ENCODE measurements at places on chromosomes 11 and 22. TPM values are rescaled to one million over a fixed set of nuclear protein-coding genes. Genes with fewer than 3 reads are reported as not detected.

DNA sequence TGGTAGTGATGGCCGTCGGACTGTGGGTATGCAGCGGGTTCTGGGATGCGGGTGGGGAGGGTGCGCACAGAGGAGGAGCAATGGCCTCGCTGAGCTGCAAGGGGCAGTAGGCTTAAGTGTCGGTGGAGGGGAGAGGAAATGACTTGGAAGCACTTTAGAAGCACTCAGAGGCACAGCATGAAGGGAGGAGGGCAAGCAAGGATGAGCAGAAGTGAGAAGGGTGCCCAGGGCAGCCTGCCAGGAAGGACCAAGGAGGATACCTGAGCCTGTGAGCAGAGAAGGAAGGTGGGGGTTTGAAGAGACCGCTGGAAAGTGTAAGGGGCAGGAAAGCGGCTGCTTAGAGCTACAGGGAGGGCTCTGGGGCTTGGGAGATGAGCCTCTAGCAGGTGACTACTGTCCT lies 330 bp downstream of the SLC5A1 start:
- no peak for DNase-seq

- peak; percentile 89 for DNase-seq
Measured at GRCh38 chr11:62880803-62881578, at the start of gene SLC3A2. Gene SLC3A2 (plus strand): TSS chr11:62880896. CDS start chr11:62881024, 128 bp downstream.

GRCh38 chr22:36166518-36167220 lies 6.1 kb upstream of the APOL3 start:
- DNase-seq = no peak

- DNase-seq = no peak
Measured at GRCh38 chr11:10669258-10670033, 24.1 kb downstream of the IRAG1 start.

DNA sequence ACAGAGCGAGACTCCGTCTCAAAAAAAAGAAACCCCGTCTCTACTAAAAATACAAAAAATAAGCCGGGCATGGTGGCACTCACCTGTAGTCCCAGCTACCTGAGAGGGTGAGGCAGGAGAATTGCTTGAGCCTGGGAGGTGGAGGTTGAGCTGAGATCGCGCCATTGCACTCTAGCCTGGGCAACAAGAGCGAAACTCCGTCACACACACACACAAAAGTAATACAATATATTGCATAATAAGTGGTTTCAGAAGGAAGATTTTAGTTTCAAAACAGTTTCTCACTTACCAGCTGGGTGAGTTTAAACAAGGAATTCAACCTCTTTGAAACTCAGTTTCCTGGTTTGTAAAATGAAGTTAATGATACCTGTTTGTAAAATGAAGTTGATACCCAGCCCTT lies 32.7 kb upstream of the HTR3A start:
- DNase-seq = no peak

DNA sequence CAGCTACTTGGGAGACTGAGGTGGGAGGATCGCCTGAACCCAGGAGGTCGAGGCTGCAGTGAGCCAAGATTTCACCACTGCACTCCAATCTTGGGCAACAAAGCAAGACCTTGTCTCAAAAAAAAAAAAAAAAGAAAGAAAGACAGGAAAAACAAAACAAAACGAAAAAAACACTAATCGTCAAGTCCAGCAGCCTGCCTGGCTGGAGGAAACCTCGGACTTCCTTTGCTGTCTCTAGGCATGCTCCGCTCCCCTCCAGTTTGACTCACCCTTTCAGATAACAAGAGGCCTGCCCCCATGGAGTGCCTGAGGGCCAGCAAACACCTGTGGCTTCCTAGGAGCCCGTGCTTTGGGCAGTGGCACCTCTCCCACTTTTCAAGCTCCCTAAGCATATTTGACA lies 28.8 kb upstream of the CHKA start:
- no peak for DNase-seq

GRCh38 chr22:38021206-38021605 lies 36.0 kb upstream of the PICK1 start:
- no peak for DNase-seq

DNA sequence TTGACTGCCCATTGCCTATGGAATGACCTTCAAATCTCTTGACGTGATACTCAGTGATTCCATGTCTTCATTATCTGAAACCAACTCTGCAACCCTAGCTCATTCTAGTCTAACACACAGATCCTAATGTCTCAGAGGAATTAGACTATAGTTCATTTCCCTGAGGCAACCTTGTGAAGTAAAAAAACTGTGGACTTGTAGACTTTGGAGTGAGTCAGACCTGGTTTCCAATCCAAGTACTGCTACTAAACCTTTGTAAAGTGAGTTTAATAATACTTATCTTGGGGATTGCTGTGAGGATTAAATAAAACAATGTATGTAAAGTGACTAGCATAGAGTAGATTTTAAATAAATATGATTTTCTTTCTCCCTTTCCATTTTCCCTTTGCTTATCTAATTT lies 226.1 kb downstream of the BLID start:
- DNase-seq = no peak

DNA sequence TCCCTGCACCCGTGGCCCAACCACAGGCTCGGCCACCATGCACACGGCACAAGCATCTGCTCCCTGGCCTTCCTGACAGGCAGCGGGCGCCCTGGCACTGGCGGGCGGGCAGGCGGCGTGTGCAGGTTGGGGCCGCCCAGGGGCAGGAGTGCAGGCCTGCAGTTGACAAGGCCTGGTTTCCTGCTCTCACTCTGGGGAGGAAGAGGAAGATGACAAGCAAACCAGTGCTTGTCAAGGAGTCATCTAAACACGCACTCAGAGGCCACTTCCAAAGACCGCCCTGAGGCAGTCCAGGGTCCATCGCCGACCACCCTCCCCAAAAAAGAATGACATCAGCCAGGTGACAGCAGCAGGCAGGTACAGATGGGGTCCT lies 65.3 kb upstream of the LINC01488 start:
- no peak for DNase-seq

GRCh38 chr11:106614262-106614661 lies 404.0 kb downstream of the GUCY1A2 start:
- no peak for DNase-seq

GRCh38 chr11:113574586-113574985 lies 99.4 kb upstream of the DRD2 start:
- DNase-seq = no peak

GRCh38 chr11:120655589-120655988 lies 144.0 kb downstream of the GRIK4 start:
- DNase-seq = no peak

GRCh38 chr11:118151431-118151830 lies 1.2 kb downstream of the SCN4B start:
- DNase-seq = no peak

DNA sequence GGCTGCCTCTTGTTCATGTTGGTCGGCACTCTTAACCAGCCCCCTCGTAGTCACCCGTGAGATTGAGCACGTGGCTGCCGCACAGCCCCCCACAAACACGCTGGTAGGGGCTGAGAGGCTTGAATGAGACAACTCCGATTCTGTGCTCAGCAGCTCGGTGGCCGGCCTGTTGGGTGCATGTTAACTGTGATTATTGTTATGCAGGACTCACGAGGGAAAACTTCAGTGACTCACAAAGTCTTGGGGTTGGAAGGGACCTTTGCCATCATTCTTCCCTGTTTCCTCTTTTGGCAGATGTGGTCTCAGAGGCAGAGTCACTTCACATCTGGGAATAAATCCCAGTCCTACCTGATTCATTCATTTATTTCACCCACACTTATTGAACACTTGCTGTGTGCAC lies 75.2 kb downstream of the ADAMTS15 start:
- DNase-seq = no peak

- no peak for DNase-seq
Measured at GRCh38 chr11:130580372-130580771, 131.9 kb downstream of the ADAMTS15 start.

DNA sequence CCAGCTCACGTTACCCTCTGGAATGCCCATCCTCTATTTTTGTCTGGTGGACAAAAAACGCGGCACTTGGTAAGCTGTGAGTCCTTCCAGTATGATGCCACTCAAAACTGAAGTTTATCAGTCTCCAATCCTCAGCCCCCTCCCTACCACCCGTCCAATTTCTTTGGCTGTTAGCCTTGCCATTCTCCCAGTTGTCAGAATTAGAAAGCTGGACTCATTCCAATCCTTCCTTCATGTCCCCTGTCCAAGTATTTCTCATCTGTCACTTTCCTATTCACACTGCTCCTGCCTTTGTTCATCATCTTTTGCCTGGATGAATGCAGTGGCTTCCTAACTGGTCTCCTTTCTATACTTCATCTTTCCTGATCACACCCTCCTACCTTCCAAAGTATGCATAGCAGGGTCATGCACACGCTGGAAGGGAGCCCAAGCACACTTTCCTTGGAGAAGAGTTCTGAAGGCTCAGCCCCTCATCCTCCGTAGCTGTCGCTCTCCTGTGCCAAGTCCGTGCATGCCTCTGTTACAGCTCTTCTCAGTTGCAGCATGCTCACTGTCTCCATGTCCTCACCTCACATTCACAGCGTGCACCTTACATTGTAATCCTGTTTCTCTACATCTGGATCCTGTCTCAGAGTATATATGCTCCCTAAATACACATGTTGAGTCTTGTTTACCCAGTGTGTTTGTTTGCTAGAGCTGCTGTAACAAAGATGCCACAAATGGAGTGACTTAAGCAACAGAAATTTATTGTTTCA lies 19.4 kb downstream of the APLP2 start:
- DNase-seq = no peak

DNA sequence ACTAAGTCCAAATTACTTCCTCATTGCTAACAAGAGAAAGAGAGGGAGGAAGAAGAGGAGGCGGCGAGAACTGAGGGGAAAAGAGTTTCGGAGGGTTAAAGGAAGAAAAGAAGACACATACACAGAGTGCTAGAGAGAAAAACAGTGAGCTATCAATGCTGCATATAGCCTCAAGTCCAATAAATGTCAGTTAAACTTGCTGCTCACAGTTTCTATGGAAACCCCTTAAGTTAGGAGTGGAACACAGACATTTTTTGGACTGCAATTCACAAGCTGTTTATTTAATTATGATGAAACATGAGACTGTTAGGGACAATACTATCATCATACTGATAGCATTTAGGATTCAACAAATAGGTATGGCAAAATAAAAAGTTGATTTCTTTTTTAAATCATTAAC lies 1320.4 kb downstream of the LRRC4C start:
- DNase-seq = no peak

GRCh38 chr11:130315354-130315970 lies 745 bp upstream of the ZBTB44 start:
- DNase-seq = peak; percentile 67

- no peak for DNase-seq
Measured at GRCh38 chr11:11769782-11770181, 72.0 kb upstream of the USP47 start.

DNA sequence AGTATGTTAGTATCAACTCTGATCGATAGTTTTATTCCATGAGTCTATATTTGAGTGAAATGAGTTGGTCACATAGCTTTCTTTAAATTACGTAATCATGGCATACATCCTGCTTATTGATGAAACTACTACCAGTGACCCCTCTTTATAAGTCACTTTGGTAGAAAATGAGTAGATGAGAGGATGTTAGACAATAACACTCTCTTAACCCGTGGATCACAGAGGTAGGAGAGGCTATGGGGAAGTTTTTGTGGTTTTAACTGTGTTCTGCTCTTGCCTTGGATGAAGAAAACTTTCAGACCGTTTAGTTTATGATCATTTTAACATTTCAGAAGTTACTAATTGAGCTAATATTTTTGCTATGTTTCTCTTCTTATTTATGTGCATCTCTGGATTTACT lies 34.0 kb downstream of the TBCEL start:
- DNase-seq = no peak

GRCh38 chr11:35218956-35219355 lies 80.0 kb downstream of the CD44 start:
- DNase-seq = no peak

- peak; percentile 55 for DNase-seq
Measured at GRCh38 chr11:33461369-33462125, 204.4 kb downstream of the HIPK3 start.

DNA sequence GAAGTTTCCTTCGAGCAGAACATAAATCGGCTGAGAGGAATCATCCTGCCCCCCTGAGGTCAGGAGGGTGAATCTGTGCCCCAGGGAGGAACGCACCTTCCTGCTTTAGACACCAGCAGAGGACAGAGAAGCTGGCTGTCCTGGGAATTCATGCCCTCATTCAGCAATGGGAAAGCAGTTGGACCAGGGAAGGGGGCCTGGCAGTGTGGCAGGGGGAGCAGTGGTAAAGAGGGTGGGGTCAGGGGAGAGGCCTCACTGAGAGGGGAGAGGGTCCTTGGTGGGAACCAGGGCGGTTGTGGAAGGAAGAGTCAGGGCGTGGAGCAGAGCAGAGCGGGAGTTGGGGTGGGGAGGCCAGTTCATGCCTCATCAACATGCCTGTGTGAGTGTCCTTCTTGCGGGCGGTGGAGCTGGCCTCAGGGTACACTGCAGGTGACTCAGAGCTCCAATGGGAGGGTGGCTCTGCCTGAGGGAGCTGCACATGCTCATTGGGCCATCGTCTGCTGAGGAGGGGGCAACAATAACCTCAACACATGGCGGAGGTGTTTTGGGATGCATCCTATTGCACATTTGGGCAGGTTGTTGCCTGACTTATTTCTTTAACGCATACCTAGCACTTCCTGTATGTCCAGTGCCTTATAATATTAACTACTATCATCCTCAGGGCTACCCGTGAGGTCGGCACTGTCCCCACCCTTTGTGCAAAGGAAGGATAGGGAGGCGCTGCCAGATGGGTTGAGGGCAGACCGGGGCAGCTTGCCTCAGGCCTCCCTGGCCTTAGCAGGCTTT lies 23.2 kb downstream of the MED15 start:
- no peak for DNase-seq

DNA sequence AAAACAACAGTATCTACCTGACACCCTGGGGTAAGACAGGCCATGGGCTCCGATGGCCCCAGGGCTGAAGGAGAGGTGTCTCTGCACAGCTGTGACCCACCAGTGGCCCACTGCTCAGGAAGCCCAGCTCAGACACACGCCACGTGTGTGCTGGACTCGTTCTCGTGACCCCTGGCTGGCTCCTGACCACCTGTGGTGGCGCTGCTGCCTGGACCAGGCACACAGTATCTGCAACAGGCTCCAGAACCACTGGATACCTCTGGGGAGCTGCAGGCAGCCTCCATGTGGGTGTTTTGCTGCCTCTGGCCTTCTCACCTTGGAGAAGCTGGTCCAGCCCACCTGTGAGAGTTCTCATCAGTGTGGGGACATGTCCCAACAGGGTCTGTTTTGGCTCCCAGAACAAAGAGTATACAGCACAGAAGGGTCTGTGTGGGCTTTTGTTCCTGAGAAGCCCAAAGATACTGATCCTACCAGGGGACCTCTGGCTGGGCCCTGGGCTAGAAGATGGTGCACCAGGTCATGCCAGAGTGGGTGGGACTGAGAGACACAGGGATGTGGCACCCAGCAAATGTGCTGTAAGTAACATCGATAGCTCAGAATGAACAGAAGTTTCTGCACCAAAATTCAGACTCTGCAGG lies 21.7 kb upstream of the SERPIND1 start:
- DNase-seq = no peak

The GAS2L1 gene
- total RNA-seq = not detected

The ZNF215 gene
- total RNA-seq = 63.0 TPM

The C11orf16 gene
- total RNA-seq = not detected

The H19 gene
- total RNA-seq = not detected

The RRP7A gene
- total RNA-seq = 172 TPM

The TNNI2 gene
- total RNA-seq = 8.7 TPM

The RIMBP3C gene
- total RNA-seq = 1.1 TPM
